CD4-positive, alpha-beta T cell treated with Interleukin-2 at 100 ng/mL for 4 hours (primary cell): ENCODE measurements at places on chromosomes 1 and 21.

GRCh38 chr1:219387211-219387610 lies 213.5 kb downstream of the LYPLAL1 start:
- no peak for DNase-seq

DNA sequence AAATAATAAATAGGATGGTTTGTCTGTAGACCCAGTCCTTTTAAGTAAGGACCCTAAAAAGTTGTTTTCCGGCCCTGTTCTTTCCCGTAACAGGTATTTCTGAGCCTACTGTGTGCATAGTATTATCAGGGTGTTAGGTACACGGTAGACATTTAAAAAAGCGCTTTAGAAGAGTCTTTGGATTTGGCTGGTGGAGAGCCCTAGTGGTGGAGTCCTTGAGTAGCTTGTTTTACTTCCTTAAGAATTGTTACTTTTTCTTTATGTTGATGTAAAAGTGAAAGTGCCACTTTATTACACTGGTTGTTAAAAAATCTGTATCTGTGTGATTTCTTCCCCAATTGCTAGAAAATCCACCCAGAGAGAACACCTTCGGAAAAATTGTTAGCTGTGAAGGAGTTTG lies 36.8 kb downstream of the SMYD2 start:
- no peak for DNase-seq

- peak; percentile 3 for DNase-seq
Observed at GRCh38 chr1:26237230-26237966, 3.4 kb downstream of the CEP85 start.

DNA sequence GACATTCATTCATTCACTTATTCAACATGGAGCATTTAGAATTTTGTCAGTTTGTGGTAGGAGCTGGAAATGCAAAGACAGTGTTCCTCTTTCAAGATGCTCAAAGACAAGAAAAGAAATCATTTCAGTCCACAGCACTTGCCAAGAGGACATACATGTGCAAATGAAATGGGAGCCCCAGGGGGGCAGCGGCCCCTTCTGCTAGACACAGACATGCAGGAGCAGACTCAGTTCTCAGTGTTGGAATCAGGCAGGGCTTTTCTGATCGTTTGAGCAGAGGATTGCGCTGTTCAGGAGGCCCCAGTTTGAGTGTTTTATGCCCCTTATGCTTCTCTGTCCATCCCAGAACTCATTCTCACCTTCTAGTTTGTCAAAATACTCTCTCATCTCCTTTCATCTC lies 35.6 kb upstream of the VASH2 start:
- DNase-seq = no peak

DNA sequence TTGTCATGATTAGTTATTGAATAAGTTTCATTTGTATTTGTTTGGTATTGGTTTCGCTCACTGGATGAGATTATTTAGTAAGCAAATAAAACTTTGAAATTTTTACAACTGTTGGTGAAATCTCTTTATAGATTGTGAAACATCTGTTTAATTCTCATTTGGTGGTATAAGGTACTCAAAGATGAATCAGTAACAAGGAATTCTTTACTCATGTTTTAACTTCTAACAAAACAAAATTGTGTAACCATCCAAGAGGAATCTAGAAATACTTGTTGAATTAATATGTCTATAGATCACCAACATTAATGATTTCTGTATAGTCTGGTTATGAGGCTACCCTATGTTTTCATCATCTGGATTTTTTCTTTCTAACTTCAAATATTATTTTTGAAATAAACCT lies 62.8 kb upstream of the USP25 start:
- no peak for DNase-seq

GRCh38 chr21:17783481-17784179 lies 35.5 kb downstream of the C21orf91 start:
- peak; percentile 55 for DNase-seq

DNA sequence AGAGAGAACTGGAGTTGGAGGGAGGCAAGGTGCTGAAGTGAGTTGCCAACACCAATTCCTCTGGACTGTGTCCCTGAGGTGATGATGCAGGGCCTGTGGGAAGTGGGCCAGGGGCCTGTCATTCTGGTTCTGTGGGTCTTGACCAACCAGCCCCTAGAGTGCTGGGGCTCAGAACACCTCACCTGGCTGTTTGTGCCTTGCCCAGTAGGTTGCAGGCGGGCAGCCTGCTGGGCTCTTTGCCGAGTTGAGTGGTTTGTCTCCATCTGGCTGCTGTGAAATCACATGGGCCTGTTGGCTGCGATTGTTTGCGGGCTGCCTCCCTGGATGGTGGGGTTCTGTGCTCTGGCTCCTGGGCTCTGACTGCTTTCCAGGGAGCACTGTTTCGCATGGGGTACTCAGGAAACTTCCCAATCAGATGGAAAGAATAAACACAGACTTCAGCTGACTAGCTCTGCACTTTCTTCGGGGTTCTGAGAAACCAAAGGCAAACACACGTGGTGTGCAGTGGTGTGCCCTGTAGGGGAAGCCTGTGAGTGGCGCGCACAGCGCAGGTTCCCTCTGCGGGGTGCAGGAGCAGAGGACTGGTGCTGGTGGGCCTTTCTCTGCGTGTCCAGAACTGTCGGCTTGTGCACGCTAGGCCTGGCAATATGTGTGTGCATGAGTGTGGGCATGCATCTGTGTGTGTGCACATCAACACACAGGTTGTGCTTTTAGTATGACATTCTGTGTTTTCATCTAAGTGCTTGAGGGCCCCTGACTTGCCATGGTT lies 95.1 kb downstream of the RHOU start:
- DNase-seq = no peak

DNA sequence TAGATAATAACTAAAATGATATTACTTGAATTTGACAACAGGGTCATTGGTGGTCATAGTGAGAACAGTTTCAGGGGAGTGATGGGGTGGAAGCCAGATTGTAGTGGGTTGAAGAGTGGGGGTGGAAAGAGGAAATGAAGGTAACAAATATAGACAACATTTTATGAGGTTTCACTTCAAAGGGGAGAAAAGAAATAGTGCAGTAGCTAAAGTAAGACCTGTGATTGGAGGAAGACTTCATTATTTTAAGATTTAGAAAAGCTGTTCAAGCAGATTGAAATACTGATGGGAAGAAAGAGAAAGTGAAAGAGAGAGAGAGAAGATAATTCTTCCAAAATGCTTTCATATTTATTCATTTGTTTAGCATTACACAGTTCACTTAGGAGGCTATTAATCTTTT lies 52.0 kb upstream of the KCNA3 start:
- peak; percentile 6 for DNase-seq

- no peak for DNase-seq
Observed at GRCh38 chr1:39165049-39165448, 39.4 kb upstream of the MACF1 start.

- no peak for DNase-seq
Observed at GRCh38 chr21:33317145-33317544, 7.6 kb upstream of the IFNAR1 start.

GRCh38 chr21:36436829-36437744 lies 42.8 kb downstream of the CLDN14 start:
- no peak for DNase-seq

GRCh38 chr1:108913105-108913948 lies 36.5 kb downstream of the GPSM2 start:
- DNase-seq = no peak

DNA sequence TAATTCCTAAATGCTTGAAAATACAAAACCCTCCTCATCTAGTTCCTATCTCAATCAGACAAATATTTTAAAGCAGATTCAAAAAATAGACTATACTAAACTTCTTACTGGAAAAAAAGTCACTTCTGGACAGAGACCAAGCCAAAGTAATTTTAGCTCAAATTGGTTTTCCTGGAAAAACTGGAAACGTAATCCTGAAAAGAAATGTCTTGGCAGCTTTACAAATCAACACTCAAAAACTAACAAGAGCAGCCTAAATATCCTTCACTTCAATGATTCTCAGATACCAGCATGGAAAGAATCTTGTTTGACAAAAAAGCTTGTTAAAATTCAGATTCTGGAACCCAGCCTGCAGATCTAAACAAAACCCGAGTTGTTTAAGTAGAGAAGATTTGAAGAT lies 9.1 kb upstream of the GPR88 start:
- DNase-seq = no peak

- DNase-seq = no peak
Observed at GRCh38 chr1:183443011-183443410, 24.8 kb upstream of the NMNAT2 start.

DNA sequence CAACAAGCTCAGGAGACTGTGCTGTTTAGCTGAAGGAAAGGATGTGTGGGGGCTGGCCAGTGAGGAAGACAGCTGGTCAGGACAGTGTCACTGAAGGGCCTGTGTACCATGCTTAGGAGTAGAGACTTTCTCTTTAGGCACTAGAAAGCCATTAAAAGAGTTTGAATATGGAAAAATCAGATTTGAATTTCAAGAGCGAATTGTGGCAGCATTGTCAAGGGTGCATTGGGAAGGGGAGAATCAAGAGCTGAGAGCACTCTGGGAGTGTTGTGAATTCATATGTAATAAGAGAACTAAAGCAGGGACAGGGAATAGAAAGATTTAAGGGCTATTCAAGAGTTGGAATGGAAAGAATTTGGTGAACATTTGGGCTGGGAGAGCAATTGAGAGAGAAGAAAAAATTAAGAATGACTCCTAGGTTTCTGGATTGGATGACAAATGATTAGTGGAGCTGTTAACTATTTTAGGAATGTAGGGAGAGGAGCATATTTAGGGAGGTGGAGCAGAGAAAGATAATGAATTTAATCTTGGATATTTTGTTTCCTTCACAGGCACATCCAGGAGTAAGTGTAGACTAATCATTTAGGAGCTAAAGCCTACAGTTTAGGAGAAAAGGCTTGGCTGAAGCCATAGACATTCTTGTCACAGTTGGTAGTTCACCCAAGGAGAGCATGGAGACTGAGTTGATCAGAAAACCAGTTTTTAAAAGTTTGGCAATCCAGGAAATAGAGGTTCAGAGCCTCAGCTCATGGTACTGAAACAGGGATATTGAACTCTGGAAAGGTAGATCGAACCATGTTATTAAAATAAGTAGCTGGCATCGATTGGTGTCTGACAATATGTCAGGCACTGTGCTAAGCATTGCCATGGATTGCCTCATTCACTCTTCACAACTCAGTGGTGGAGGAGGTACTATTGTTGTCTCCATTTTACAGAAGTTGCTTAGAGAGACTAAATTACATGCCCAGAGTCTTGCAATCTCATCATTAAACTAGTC lies 23.1 kb upstream of the TOR3A start:
- no peak for DNase-seq

DNA sequence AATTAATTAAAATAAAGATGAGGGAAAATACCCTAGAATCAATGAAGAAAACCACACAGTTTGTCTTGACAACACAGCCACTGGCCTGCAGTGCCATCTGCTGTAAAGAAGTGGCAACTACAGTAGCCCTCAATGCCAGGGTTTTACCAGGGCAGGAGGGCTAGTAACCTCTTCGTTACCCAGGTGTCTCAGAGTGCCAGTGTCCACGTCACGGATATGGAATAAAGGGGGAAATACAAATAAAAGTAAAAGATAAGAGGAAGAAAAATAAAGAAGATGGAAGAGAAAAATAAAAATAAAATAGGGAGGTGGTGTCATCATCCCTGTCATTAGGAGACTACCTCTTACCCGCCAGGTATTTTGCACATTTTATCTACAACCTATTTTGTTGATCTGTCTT lies 14.2 kb upstream of the SLC44A3 start:
- DNase-seq = peak; percentile 54

DNA sequence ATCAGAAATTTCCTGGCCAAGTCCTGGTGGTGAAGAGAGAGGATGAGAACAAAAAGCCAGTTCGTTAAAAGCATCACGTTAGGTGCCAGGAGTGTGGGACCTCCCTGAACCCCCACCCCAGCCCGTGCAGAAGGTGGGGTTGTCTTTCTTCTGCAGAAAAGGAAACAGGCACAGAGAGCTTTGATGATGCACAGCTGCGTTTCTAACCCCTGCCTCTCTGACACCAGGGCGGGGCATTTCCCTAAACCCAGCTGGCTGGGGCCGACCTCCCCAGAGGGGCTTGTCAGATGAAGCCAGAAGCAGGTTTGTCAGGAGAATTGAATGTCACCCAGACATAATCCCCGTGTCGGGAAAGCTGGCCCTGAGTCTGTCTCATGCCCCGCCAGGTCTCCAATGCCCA lies 189.3 kb upstream of the EDN2 start:
- peak; percentile 53 for DNase-seq

DNA sequence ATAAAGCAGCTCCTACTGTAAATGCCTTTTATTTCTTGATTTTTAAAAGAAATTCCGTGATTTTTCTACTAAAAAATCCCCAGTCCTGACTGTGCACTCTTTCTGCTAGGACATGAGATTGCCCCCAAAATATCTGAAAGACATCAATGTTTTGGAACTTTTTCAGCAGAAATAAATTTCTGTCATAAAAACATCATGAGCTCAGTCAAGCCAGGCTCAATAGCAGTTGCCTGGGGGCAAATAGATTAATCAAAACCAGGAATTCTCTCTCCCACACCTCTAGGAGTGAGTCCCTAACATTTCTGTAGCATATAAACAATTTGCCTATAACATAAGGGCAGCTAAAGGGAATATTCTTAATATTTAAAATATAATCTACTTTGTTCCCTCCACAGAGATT lies 654.1 kb downstream of the PTPRC start:
- no peak for DNase-seq

- DNase-seq = no peak
Observed at GRCh38 chr1:31954607-31955283, 16.6 kb upstream of the PTP4A2 start.

DNA sequence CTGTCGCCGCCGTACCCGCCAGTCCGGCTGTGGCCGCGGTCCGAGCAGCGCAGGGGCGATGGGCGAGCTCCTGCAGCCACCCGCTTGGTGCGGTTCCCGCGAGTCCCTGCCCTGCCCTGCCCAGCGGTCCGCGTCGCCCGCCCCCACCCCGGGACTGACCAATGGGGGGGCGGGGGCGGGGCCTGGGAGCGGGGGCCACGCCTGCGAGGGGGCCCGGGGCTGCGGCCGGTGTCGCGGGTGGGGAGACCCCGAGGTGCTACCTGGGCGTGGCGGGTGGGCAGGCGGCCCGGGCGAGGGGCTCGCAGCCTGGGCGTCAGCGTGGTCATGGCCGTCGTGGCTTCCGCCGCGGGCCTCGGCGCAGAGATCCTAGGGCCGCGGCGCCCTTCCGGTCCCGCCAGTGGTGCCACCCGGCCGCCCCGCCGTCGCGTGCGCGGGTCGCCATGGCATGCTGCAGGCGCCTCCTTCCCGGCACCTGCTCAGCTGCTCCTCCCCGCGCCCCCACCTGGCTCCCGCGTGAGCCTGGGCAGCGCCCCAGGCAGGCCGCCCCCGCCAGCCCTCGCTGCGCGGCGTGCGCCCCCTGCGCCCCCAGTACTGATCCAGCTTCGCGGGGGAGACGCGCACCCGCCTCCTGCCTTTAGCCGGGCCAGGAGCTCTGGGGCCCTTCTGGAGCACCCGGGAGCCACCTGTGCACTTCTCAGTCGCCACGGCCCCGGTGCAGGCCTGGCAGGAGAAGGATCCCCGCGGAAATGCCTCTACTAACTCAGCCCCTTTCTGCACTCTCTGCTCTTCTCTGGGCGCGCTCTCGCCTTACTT lies at the start of gene BMP8B:
Gene BMP8B (minus strand): TSS at position 108 of the 813 bp plus-strand sequence. CDS start 380 bp downstream, outside the sequence.
- DNase-seq = peak; percentile 39
